Activated CD4-positive, alpha-beta T cell treated with anti-CD3 and anti-CD28 coated beads, Interleukin-2, amount 10 ng/mL, durations not matched to agents 7 days and 5 days (primary cell): ENCODE measurements at places on chromosomes 7 and 10. TPM values are rescaled to one million over a fixed set of nuclear protein-coding genes. Genes with fewer than 3 reads are reported as not detected.

MCU gene
- total RNA-seq = 13.4 TPM

FEZF1 gene
- total RNA-seq = not detected

MEST gene
- total RNA-seq = 1.2 TPM

HMX2 gene
- not detected for total RNA-seq

BRI3 gene
- 48.3 TPM for total RNA-seq

ADARB2 gene
- total RNA-seq = 0.17 TPM

SPDYE1 gene
- not detected for total RNA-seq

VGF gene
- 0.15 TPM for total RNA-seq

PPP1R9A gene
- total RNA-seq = not detected

RAB11FIP2 gene
- 15.5 TPM for total RNA-seq

NRAP gene
- not detected for total RNA-seq

SLC26A5 gene
- total RNA-seq = not detected
